ENCODE measurements at places on chromosomes 6 and 20.

DNA sequence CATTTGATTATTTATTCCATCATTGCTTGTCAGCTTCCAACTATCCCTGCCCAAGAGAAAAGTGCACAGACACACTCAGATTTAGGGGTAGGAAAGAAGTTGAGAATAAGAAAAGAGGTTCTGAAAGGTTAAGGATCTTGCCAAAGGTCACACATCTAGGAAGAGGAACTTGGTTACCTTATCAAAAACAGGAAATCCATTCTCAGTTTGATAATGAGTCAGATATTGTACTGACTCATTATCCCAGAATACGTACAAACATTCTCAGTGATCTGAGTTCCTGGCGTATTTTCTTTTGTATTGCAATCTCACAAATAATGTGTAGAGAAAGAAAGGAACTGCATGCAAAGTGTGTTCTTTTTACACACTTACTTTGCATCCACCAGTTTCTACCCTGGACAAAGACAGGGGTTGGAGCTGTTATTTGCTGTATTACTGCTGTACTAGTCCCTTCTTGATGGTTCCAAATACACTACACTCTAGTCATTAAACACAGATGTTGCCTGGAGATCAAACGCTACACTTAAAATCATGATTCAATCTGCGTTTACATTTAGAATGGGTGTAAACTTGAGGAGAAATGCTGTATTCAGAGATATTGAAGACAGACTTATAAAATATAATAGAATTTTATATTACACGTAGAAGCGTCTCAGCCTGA lies 545.7 kb downstream of the PRKN start:
- DNase-seq, result no peak

GRCh38 chr6:126743076-126743475 lies 375.4 kb upstream of the RSPO3 start:
- no peak for DNase-seq

GRCh38 chr20:11432407-11432806 lies 485.3 kb upstream of the BTBD3 start:
- DNase-seq, result no peak

DNA sequence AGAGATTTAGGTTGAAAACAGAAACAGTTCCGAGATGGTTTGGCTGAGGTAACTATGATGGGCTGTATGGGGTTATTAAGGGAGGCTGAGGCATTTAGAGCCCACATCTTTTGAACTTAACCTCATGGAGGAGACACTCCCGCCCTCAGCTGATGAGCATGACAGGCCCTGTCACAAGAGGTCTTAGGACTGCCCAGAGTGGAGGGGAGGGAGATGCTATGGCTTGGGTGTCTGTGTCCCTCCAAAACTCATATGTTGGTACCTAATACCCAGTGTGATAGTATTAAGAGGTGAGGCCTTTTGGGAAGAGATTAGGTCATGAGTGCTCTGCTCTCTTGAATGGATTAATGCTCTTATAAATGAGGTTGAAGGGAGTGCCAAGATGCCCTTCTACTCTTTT lies 126.6 kb downstream of the CDC5L start:
- no peak for DNase-seq

- no peak for DNase-seq
These were observed 15.4 kb downstream of the SOD2 start for GRCh38 chr6:159677506-159678165.

GRCh38 chr20:19368351-19368750 lies 155.9 kb downstream of the SLC24A3 start:
- no peak for DNase-seq

DNA sequence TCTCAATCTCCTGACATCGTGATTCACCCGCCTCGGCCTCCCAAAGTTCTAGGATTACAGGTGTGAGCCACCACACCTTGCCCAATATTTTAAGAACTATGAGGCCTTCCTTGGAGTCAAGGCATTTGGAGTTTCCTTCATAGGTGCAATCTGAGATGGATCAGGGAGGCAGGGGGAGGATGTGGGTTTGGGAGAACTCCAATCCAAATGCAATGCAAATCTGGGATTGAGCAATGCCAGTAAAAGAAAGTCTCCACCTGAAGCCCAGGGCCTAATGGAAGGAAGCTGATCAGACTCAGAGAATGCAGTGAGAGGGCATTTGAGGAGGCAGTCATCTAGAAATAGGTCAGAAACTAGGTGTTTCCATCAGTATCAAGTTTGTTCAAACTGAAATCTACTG lies 21.2 kb downstream of the RSPH3 start:
- DNase-seq, result no peak

DNA sequence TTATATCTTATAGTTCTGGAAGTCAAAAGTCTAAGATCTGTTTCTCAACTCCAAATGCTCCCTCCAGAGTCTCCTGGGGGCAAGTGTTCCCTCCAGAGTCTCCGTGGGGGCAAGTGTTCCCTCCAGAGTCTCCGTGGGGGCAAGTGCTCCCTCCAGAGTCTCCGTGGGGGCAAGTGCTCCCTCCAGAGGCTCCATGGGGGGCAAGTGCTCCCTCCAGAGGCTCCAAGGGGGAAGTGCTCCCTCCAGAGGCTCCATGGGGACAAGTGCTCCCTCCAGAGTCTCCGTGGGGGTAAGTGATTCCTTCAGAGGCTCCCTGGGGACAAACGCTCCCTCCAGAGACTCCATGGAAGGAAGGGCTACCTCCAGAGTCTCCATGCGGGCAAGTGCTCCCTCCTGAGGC lies 34.0 kb upstream of the THBS2 start:
- no peak for DNase-seq

DNA sequence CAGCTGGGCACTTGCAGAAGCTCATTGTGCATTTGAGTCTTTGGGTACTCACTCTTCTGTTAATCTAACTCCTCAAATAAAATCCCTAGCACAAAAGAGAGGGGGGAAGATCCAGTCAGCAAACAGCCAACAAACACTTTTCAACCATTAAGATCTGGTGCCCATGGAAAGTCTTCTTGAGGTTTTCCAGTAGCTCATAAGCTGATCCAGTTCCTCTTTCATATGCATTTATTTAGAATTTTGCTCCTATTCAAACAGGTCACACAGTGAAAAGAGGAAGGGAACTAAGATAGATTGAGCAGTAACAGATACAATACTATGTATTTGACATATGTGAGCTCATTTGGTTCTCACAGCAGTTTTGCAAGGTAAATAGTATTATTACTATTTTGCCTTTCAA lies 38.6 kb downstream of the HLA-DPB1 start:
- no peak for DNase-seq

GRCh38 chr20:54227751-54228150 lies 19.9 kb downstream of the PFDN4 start:
- no peak for DNase-seq

GRCh38 chr6:126051791-126052190 lies 65.5 kb downstream of the TRMT11 start:
- no peak for DNase-seq

- DNase-seq, result no peak
These were observed 39.7 kb upstream of the TMEM170B start for GRCh38 chr6:11497881-11498280.

- DNase-seq, result peak; percentile 48
These were observed 250.9 kb upstream of the RREB1 start for GRCh38 chr6:6856538-6857523.

GRCh38 chr20:17223553-17223952 lies 3.3 kb upstream of the PCSK2 start:
- DNase-seq, result no peak

DNA sequence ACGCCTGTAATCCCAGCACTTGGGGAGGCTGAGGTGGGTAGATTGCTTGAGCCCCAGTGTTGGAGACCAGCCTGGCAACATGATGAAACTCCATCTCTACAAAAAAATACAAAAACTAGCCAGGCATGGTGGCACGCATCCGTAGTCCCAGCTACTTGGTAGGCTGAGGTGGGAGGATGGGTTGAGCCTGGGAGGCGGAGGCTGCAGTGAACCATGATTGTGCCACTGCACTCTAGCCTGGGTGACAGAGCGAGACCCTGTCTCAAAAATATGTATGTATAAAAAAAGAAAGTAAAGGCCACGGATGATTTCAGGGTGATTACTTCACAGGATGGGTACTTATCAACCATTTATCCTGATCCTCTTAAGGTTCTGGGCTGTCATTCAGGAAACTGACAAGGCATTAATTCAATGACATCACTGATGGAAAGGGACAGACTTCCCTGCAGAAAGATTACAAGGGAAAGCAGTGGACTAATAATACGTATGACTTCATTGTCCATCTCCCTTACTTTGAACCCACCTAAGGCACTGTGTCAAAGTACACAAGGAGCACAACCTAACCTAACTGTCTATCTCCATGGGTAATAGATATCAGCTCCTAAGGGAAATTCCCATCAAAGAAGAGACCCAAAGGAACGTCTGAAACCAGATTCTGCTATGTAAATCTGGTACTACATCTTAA lies 61.2 kb downstream of the ZMYND8 start:
- DNase-seq, result no peak

DNA sequence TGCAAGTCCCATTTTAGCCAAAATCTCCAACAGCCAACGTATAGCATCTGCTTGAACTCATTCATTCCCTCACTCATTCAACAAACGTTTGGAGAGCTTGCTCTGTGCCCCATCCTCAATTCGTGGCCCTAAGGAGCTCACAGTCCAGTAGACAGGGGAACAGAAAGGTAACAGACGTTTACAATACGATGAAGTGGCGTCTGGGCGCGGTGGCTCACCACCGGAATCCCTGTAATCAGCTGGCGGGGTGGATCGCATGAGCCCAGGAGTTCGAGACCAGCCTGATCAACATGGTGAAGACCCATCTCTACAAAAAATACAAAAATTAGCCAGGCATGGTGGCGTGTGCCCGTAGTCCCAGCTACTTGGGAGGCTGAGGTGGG lies 790 bp upstream of the E2F1 start:
- DNase-seq, result no peak

- no peak for DNase-seq
These were observed 1155.3 kb upstream of the GJE1 start for GRCh38 chr6:140977403-140977802.

DNA sequence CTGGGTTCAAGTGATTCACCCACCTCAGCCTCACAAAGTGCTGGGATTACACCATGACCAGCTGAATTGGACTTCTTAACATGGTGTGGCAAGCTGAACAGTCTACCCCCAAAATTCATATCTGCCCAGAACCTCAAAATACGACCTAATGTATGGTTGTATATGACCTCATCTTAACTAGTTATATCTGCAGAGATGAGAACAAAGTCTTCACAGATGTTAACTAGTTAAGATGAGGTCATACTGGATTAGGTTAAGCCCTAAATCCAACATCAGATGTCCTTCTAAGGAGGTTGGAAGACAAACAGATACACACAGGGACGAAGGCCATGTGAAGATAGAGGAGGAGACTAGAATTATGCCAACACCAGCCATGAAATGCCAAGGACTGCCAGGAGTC lies 102.5 kb downstream of the JPH2 start:
- DNase-seq, result no peak

- DNase-seq, result no peak
These were observed 147.5 kb downstream of the MYO6 start for GRCh38 chr6:75896526-75896925.

- DNase-seq, result no peak
These were observed 151.1 kb upstream of the HDAC2 start for GRCh38 chr6:114121913-114122662.

DNA sequence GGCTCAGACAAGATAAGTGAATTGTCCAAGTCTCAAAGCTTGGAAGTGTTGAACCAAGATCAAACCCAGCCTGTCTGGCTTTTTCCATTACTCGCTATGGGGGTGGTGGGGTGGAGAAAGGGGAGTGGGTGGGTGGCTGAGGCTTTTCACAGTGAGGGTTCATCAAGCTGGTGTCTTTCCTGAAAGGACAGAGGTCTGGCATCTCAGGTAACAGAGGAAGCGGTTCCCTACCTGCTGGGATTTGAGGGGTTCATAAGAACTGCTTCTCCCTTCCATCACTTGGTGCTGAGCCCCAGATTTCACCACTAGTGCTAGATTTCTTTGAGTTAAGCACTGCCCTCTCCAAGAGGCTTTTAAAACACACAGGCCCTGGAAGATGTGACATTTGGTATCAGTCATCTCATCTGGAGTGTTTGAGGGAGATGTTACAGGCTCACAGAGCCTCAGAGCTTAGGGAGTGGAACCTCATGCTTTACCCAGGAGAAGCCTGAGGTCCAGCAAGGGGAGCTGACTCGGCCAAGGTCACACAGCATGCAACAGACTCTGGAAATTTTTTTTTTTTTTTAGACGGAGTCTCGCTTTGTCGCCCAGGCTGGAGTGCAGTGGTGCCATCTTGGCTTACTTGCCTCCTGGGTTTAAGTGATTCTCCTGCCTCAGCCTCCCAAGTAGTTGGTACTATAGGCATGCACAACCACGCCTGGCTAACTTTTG lies 6.0 kb upstream of the VEGFA start:
- no peak for DNase-seq

- no peak for DNase-seq
These were observed 210.1 kb upstream of the CCN2 start for GRCh38 chr6:132161283-132161682.

- DNase-seq, result no peak
These were observed 18.6 kb downstream of the PDYN start for GRCh38 chr20:1975291-1975690.

Measured in CD4-positive, alpha-beta T cell treated with Interleukin-4 for 1 hour (primary cell).